ENCODE measurements at places on chromosomes 5 and 9.

GRCh38 chr5:50853151-50853550 is 186.7 kb downstream of the PARP8 start:
- DNase-seq = no peak

GRCh38 chr5:135216471-135217343 is 182.3 kb downstream of the MACROH2A1 start:
- no peak for DNase-seq

GRCh38 chr5:571791-572190 is 40.3 kb upstream of the CEP72 start:
- DNase-seq = no peak

DNA sequence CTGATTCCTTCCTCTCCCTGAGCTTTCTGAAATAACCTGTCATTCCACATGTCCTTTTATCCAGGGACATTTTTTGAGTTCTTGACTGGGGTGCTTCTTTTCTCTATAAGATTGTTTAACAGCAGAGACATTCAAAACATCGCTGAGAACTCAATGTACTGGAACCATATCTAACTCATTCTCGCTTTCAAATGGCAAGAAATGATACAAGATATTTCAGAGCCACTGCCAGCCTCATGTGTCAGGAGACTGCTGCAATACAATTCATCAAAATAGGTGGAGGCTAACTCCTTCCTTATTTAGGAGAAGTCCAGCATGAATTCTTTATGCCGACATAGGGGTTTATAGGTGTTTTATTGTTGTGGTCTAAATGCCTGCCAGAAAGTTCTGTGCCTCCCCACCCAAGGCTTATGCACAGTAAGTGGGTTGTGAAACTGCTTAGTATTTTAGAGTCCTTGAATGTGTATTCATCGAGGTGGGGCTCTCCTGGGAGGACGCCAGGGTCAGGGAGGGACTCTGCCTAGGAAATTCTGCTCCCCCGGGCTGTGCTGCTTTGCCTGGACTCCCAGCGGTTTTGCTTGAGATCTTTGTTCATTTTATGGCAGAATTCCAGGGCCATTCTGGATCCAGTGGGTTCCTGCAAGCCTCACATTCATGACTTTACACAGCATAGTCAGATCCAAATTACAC is 53.9 kb downstream of the ZNF474 start:
- no peak for DNase-seq

- no peak for DNase-seq
Measured at GRCh38 chr5:157951673-157952373, 92.9 kb upstream of the CLINT1 start.

- DNase-seq = no peak
Measured at GRCh38 chr5:79845448-79846197, 145.4 kb downstream of the MTX3 start.

DNA sequence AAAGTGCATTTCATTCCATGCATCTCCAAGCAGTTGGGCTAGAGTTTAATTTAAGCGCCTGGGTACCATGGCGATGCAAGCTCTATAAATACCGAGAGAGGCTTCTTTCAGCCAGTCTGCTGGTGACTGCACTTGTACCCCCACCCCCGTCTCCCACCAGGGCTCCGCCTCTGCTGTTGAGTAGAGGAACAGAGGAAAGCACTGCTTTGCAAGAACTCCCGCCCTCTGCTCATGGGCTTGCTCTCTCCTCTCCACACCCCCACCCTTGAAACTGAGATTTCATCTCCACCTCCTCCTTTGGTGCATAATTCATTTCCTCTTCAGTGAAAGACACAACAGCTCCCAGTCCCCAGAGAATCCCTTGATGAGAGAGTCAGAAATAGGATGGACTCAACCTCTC is 5.1 kb upstream of the WWC1 start:
- no peak for DNase-seq

DNA sequence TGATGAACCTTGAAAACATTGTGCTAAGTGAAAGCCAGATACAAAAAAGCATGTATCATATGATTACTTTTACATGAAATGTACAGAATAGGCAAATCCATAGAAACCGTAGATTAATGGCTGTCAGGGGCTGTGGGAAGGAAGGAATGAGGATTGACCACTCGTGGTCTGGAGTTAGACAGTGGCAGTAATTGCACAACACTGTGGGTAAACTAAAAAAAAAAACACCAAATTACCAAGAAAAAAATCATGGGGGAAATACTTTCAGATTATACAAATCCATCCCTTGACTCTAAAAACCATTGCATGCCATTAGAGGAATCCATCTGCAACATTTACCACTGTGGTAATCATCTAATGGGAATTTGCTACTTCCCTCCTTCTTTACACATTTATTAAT is 140.0 kb downstream of the SIL1 start:
- DNase-seq = no peak

DNA sequence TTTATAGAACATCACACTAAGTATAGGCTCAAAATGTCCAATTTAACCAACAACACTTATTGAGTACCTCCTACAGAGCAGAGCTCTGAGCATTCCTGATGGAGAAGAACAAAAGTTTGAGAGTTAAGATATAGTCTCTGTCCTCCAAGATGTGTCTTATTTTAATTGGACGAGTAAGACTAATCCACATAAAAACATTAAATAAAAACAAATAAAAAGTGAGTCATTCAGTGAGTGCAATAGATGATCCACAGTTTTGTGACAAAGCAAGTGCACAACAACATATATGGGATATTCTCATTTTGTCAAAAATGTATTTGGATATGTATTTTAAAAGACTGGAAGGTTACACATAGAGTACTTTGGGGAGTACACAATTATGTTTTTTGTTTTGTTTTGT is 277.4 kb downstream of the FBXL17 start:
- no peak for DNase-seq

DNA sequence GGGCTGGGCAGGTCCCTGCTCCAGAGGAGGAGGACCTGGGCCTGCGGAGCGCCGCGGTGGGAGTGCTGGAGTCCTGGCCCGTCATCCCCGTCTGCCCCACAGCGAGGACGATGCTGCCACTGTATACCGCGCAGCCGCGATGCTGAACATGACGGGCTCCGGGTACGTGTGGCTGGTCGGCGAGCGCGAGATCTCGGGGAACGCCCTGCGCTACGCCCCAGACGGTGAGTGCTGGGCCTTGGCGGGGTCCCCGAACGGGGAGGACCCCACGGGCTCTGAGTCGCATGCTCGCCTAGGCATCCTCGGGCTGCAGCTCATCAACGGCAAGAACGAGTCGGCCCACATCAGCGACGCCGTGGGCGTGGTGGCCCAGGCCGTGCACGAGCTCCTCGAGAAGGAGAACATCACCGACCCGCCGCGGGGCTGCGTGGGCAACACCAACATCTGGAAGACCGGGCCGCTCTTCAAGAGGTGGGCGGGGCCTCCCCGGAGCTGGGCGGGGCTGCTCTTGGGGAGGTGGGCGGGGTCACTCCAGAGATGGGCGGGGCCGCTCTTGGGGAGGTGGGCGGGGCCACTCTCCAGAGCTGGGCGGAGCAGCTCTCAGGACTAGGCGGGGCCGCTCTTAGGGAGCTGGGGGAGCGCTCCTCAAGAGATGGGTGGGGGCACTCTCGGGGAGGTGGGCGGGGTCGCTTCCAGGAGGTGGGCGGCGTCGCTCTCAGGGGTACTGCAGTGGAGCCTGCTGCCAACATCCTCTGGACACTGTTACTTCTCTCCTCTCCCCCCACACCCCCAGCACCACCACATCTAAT is 13.1 kb downstream of the LRRC26 start:
- DNase-seq = peak; percentile 63

DNA sequence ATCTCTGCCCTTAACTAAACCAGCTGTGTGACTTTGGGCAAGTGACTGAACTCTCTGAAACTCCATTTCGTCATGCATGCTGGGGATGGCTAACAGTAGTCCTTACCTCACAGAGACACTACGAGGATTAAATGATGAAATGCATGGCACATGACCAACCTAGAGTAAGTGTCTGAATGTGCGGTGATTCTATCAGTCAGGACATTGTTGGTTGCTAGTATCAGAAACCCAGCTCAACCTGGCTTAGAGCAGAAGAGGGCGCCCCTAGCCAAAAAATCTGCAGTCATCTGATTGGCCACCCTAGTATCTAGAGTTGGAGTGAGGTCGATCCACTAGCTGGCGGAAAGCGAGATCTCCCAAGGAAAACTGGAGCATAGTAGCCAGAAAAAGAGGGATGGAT is 25.2 kb downstream of the NEURL1B start:
- no peak for DNase-seq

DNA sequence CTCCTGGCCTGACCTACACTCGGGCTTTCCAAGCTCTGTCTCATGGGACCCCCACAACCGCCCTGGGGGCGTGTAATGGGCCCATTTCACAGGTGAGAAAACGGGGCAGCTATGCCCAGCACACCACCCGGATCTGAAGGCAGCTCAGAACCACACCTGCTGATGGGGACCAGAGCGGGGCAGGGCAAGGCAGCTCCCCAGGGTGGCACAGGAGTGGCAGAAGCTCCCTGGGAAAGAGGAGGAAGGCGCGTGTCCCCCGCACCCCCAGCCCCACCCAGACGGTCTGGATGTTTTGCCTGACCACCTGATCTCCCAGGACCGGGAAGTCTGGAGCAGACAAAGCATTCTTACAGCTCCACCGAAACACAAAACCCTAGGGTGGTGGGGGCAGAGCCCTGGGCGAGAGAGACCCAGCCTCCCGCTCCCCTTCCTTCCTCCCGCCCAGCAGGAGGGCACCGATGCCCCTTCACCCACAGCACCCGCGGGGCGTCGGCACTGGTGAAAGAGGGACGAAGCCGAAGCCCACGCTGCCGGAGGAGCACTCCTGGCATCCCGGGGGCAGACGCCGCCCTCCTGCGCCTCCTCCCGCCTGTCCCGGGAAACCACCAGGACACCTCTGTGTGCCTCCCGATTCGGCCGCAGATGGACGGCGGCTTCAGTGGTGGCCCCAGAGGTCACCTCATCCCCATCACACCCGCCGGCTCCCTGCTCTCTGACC is 14.5 kb downstream of the NOTCH1 start:
- no peak for DNase-seq

DNA sequence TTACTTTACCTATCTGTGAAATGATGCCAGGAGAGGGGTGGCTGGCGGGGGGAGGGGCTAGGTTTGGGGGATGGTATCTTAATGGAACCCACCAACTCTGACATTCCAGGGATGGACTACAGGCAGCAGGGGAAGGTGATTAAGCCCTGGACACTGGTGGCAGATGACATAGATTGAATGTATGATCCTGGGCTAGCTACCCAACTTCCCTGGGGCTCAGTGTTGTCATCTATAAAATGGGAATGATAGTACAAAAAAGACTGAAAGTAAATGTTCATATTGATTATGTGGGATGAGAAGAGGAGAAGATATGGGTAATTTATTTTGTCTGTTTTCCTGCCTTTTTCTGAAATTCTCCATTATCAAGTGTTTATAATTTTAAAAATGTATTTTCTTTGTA is 6.2 kb downstream of the CORO2A start:
- no peak for DNase-seq

- DNase-seq = no peak
Measured at GRCh38 chr9:105296877-105297287, 52.4 kb downstream of the SLC44A1 start.

DNA sequence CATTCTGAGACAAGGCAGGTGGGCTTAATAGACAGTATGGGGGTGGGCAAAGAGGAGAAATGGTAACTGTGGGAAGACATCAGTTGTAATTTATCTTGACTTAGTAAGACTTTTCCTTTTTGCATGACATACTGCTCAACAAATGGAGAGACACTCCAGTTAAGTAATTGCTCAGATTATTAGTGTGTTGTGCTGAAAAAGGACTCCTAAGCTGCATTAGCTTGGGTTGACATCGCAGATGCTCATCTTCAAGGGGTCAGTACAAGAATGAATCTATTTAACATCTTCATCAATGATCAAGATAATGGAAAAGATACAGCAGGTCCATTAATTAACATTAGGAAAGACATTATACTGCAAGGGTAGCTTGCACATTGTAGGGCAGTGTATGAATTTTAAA is 181.1 kb upstream of the ELAVL2 start:
- DNase-seq = no peak

GRCh38 chr5:66933066-66933465 is 263.5 kb downstream of the CD180 start:
- DNase-seq = no peak

GRCh38 chr5:17697671-17698070 is 63.4 kb downstream of the TAF11L14 start:
- DNase-seq = no peak

GRCh38 chr9:113578279-113578865 is 114.8 kb downstream of the RGS3 start:
- DNase-seq = no peak

GRCh38 chr9:33737811-33738606 is 57.4 kb upstream of the PRSS3 start:
- no peak for DNase-seq

GRCh38 chr9:35731415-35732184 is 395 bp downstream of the TLN1 start:
- DNase-seq = no peak

- DNase-seq = no peak
Measured at GRCh38 chr5:177601577-177602457, 1.9 kb downstream of the B4GALT7 start.

DNA sequence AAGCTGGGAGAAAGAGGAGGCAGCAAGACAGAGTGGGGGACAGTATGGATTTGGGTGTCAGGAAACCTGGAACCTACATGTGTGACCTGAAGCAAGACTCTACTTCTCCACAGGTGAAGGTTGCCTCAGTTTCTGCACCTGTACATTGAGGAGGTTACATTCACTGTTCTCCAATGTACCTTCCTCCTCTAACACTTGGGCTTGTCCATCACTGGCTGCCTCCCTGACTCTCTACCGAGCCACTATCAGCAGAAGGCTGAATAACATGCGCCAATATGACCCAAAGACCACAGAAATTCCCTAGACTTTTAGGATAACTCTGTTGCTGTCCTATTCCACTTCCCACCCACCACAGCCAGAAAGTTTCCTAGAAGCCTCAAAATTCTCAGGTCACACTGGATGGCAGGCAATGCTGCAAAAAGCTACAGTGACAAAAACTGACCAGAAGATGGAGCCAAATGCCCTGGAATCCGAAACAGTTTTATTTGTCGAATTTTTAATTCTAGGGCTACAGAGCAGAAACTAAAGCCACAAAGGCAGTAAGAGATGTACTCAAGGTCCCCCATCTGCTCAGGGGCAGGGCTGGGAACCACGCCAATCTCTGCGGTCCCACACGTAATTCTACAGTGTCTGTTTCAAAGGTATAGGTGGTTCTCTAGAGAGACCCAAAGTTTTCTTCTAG is 64.4 kb downstream of the FAM114A2 start:
- DNase-seq = no peak

DNA sequence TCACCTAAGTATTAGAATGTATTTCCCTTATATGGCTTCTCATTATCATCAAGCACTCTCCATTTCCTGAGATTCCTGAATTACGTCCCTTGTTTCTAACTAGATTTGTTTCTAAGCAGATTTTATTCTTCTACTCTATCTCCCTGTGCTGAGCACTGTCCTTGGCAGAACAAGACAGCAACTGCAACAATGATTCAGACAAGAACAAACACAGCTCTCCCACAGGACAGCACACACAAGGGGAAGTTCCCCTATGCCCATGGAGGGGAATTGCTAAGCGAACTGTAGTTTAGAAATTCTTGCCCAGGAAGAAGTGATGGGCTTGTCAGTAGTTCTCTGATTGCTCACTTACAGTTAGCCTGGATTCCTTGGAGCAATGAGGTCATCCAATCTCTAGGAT is 759.9 kb downstream of the DTWD2 start:
- DNase-seq = no peak

GRCh38 chr9:69147041-69147834 is 26.8 kb upstream of the TJP2 start:
- no peak for DNase-seq

Measured in activated T-cell treated with anti-CD3 and anti-CD28 coated beads, Interleukin-2, amount 50 U/mL, for 1 hour (primary cell).